ENCODE measurements at places on chromosomes 2 and 18. TPM values are rescaled to one million over a fixed set of nuclear protein-coding genes. Genes with fewer than 3 reads are reported as not detected.

DNA sequence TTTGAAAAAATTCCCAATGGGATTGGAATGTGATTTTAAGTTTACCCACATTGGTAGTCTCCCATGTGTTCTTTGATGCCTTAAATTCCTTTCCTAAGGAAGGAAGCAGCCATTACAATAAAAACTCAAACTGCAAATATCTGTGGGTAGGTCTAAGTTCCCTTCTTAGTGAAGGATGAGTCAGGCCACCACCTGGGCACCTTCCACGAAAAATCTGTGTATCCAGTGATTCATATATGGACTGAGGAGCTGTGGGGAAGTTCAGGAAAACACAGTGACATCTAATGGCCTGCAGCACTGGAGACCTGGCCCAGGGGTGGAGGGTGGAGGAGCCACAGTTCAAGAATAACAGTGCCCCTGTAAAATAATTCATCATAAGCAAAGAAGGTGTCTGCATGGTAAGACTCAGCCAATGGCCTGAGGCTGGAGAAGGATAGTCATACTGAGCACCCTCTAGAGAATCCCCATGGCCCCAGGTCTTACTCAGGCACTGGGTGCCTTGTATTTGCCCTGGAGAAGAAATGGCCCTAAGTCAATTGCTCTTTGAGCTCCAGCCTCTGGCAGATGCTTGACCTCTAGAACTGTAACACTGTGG lies 248.6 kb downstream of the SP3 start:
- H3K27ac ChIP-seq = no peak overlapping the region
- H3K4me3 ChIP-seq = no peak overlapping the region
- no peaks in the 10 kb centered on the region for H3K36me3 ChIP-seq
- DNase-seq = no peak

DNA sequence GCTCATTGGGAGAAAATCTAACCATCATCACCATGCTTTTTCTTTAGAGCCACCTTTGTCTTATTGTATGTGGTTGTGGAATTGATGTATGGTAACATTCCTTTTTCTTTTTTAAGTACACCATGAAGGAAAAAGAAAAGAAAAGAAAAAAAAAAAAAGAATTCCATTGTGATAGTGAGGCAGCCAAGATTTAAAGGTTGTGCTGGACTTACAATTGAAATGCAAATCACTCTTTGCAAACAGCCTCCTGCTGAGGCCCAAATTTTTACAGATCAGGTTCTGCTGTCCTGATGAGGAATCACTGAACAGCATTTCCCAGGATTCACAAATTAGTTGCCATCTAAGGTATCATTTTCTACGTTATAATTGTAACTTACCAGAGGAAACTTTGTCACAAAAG lies 1101.0 kb upstream of the FANCL start:
- H3K4me3 ChIP-seq = no peak overlapping the region
- no peaks in the 10 kb centered on the region for H3K27me3 ChIP-seq
- H3K36me3 ChIP-seq = no peaks in the 10 kb centered on the region

- peaks cover 7% of the 10 kb centered on the region for H3K36me3 ChIP-seq
- H3K27ac ChIP-seq = peak overlapping the region; percentile 34
- peaks cover 63% of the 10 kb centered on the region for H3K4me1 ChIP-seq
- peak; percentile 43 for DNase-seq
- H3K4me3 ChIP-seq = no peak overlapping the region
These were observed 65.1 kb downstream of the MBP start for GRCh38 chr18:77067291-77068061.

Gene HTRA2
- total RNA-seq = 72.1 TPM

DNA sequence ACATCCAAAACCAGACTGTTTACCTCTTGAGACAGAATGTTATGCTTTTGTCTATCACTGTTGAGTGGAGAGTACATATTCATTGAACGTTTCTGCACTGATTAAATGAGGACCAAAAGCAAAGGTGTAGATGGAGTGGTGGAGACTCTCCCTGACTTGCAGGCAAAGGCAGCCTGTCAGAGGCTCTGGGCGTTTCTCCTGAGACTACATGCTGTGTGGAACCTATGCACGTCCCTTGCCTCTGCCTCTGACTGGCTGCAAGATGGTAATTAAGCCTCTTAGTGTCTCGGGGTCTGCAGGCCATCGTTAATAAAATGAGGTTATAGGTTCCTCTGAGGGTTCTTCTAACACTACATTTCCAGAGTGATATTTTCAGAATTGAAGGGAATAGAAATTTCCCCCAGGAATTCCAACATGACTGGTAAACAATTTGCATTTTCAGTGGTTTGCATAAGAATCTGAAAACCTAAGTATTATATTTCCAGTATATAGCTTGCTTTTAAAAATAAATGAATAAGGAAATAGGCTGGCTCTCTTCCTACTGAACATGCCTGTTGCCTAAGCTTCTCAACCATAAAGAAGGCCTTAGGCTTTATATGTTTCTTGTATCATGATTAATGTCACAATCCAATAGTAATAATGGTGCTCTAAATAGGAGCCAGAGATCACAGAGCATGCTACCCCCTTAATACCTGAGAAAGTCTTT lies 107.4 kb downstream of the FTCDNL1 start:
- no peak overlapping the region for H3K4me3 ChIP-seq
- H3K27ac ChIP-seq = no peak overlapping the region
- no peaks in the 10 kb centered on the region for H3K27me3 ChIP-seq
- peaks cover 6% of the 10 kb centered on the region for H3K4me1 ChIP-seq
- DNase-seq = no peak

- peak overlapping the region; percentile 27 for H3K4me3 ChIP-seq
- no peak for DNase-seq
- peaks cover 11% of the 10 kb centered on the region for H3K4me1 ChIP-seq
- H3K27ac ChIP-seq = no peak overlapping the region
- H3K36me3 ChIP-seq = no peaks in the 10 kb centered on the region
- no peaks in the 10 kb centered on the region for H3K27me3 ChIP-seq
These were observed 95.0 kb downstream of the TNFRSF11A start for GRCh38 chr18:62420151-62420512.

DNA sequence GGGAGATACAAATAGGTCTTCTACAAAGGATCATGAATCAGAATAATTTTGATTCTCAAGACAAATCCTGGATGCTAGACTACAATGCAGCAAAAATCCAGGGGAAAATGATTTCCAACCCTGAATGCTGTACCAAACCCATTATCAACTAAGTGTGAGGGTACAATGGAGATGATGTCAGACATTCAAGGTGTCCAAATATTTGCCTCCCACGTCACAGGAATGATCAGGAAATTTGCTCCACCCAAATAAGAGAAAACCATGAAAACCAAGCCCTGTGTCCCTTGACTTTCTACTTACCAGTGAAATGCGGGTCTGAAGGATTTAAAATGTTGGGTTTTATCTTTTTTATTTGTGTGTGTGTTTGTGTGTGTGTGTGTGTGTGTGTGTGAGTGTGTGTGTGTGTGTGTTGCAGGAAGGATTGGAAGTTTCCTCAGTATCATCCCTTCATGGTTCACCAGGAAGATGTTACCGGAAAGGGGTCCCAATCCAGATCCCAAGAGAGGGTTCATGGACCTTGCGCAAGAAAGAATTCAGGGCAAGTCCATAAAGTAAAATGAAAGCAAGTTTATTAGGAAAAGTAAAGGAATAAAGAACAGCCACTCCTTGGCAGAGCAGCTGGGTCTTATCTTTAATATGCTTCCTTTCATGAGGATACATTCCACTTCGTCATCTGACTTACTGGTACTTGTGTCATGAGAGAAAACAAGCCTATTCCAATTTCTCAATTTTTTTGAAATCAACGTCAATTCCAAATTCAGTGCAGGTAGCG lies 61.1 kb upstream of the ID2 start:
- no peak for DNase-seq
- no peak overlapping the region for H3K27ac ChIP-seq
- no peaks in the 10 kb centered on the region for H3K27me3 ChIP-seq
- no peaks in the 10 kb centered on the region for H3K4me1 ChIP-seq

Gene NT5C1B
- total RNA-seq = not detected

Gene MOGAT1
- total RNA-seq = not detected

- no peak for DNase-seq
- H3K27me3 ChIP-seq = no peaks in the 10 kb centered on the region
- H3K27ac ChIP-seq = no peak overlapping the region
- no peaks in the 10 kb centered on the region for H3K36me3 ChIP-seq
- H3K4me1 ChIP-seq = peaks cover 7% of the 10 kb centered on the region
These were observed 484 bp downstream of the APCDD1 start for GRCh38 chr18:10454681-10455557.

Gene ZNF396
- total RNA-seq = 1.0 TPM

DNA sequence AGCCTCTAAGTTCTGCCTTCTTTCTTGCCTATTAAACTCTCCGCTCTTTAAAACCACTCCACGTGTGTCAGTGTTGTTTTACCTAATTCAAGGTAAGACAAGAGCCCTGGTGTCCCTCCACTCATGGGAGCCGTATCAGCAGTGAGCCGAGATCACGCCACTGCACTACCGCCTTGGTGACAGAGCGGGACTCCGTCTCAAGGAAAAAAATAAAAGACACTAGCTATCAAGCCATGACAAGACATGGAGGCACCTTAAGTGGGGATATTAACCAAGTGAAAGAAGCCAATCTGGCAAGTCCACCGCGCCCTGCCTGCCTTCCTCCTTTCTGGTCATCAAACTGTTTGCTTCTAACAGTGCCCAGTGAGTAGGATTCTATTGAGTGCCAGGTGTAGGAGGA lies 40.2 kb upstream of the LBH start:
- peaks cover 7% of the 10 kb centered on the region for H3K4me1 ChIP-seq
- no peak overlapping the region for H3K4me3 ChIP-seq
- no peaks in the 10 kb centered on the region for H3K27me3 ChIP-seq
- DNase-seq = no peak

Gene KIF5C
- 8.3 TPM for total RNA-seq

DNA sequence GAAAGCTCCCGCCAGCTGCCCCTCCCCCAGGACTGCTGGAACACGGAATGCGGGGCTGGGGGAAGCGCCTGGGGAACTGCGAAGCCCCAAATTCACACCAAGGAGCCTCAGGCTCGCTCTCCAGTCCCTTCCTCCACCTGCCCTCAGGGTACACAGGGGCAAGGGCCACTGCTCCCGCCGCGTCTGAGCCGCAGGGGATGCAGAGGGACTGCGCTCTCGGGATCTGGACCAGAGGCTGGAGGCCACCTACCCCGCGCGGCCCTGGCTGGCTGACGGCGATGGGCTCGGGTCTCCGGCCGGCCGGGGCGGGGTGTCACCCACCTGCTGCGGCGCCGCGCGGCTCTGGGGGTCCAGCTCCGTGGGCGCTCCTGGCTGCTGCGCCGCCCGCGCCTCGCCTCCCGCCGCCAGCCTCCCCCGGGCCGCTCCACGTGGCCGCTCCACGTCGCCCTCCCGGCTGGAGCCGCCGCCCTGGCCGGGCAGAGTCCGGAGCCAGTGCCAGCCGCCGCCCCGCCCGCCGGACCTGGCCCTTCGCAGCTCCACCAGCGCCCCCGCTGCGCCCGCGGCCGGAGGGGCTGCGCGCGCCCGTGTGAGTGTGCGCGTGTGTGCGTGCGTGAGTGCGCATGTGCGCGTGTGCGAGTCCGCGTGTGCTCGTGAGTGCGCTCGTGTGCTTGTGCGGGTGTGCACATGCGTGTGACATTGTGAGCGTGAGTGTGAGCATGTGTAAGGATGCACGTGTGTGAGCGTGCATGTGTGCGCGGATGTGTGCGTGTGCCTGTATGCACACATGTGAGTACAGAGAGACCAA lies at the start of gene CGREF1:
Gene CGREF1 (minus strand): TSS at position 604 of the 805 bp plus-strand sequence. CDS start 14,762 bp downstream, outside the sequence.
- no peak for DNase-seq
- H3K36me3 ChIP-seq = no peaks in the 10 kb centered on the region
- H3K27ac ChIP-seq = no peak within 1 kb of the TSS
- no peak within 1 kb of the TSS for H3K4me3 ChIP-seq
- no peaks in the 10 kb centered on the region for H3K27me3 ChIP-seq

GRCh38 chr2:168529900-168530561 lies 74.0 kb downstream of the CERS6 start:
- DNase-seq = no peak
- H3K4me3 ChIP-seq = no peak overlapping the region
- H3K36me3 ChIP-seq = no peaks in the 10 kb centered on the region
- no peaks in the 10 kb centered on the region for H3K27me3 ChIP-seq

GRCh38 chr2:174174741-174175140 lies 73.6 kb downstream of the OLA1 start:
- no peaks in the 10 kb centered on the region for H3K27me3 ChIP-seq
- H3K36me3 ChIP-seq = peaks cover 34% of the 10 kb centered on the region
- no peak overlapping the region for H3K27ac ChIP-seq
- H3K4me1 ChIP-seq = no peaks in the 10 kb centered on the region
- H3K4me3 ChIP-seq = no peak overlapping the region

Gene C2orf66
- total RNA-seq = not detected

Gene IL18R1
- not detected for total RNA-seq

- no peaks in the 10 kb centered on the region for H3K27me3 ChIP-seq
- peak overlapping the region; percentile 99 for H3K27ac ChIP-seq
- peaks cover 99% of the 10 kb centered on the region for H3K4me1 ChIP-seq
- DNase-seq = no peak
- H3K36me3 ChIP-seq = peaks cover 29% of the 10 kb centered on the region
These were observed 12.8 kb upstream of the WIPF1 start for GRCh38 chr2:174610243-174610995.

Gene TYMS
- 21.8 TPM for total RNA-seq

Gene PLEK
- 224 TPM for total RNA-seq

- no peak overlapping the region for H3K4me3 ChIP-seq
- no peaks in the 10 kb centered on the region for H3K27me3 ChIP-seq
- H3K36me3 ChIP-seq = no peaks in the 10 kb centered on the region
These were observed 31.2 kb downstream of the ITGB6 start for GRCh38 chr2:160168878-160169277.

Gene ASB18
- not detected for total RNA-seq

DNA sequence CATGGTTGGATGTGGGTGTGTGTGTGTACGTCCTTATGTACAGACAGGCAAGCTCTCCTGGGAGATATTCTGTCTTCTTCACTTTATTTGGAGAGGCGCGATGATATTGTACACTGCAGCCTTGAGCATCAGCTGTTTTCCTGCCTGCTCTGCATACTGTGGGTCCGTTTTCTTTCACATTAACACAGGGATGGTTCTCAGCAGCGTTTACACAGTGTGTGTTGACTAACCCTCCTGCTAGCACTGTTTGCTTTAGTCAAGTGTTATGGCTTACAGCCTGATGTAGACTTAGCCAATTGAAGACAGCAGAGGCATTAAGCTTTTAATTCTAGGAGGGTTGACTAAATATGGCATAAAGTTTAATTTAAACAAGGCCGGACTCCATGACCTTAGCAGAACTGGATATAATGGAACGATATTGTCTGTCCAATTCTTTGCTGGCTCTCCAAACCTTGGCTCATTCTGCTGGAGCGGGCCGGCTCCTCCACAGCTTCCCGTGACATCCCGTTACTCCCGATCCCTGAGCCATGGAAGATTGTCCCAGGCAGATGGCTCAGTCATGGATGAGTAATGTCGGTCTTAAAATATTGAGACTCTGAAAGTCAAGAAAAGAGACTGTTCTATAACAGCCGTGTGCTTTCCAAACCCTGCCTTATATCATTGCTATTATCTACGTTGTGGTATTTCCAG lies 134.7 kb downstream of the TPGS2 start:
- H3K27me3 ChIP-seq = no peaks in the 10 kb centered on the region
- no peaks in the 10 kb centered on the region for H3K36me3 ChIP-seq
- peaks cover 69% of the 10 kb centered on the region for H3K4me1 ChIP-seq

GRCh38 chr2:150088538-150088937 lies 398.9 kb downstream of the RND3 start:
- no peak overlapping the region for H3K4me3 ChIP-seq
- H3K4me1 ChIP-seq = no peaks in the 10 kb centered on the region
- DNase-seq = no peak
- H3K27me3 ChIP-seq = no peaks in the 10 kb centered on the region
- no peaks in the 10 kb centered on the region for H3K36me3 ChIP-seq
- H3K27ac ChIP-seq = no peak overlapping the region

Gene CDH19
- not detected for total RNA-seq

GRCh38 chr18:9762526-9762925 lies 54.4 kb downstream of the RAB31 start:
- no peak for DNase-seq
- no peak overlapping the region for H3K27ac ChIP-seq
- no peak overlapping the region for H3K4me3 ChIP-seq
- no peaks in the 10 kb centered on the region for H3K27me3 ChIP-seq
